A673 (cell line): ENCODE measurements at places on chromosomes 4 and X.

GRCh38 chr4:156633847-156634246 is 337.8 kb downstream of the PDGFC start:
- no peak for DNase-seq

DNA sequence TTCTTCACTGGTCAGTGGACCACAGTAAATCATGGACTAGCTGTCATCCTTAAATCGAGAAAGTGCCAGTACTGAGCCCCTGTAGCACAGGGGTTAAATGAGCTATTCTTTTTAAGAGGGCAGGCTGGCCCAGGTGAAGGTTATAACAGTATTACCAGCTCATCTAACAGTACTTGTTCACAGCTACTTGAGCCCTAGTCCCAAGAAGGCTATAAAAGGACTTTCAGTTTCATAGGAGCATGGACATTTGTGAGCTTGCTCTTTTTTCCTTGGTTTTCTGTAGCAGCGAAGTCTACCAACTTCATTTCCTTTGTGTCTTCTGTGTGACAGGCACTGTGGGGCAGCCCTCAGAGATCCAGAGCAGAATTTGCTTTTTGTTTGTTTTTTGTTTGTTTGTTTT is 61.0 kb downstream of the ARX start:
- DNase-seq, result no peak

DNA sequence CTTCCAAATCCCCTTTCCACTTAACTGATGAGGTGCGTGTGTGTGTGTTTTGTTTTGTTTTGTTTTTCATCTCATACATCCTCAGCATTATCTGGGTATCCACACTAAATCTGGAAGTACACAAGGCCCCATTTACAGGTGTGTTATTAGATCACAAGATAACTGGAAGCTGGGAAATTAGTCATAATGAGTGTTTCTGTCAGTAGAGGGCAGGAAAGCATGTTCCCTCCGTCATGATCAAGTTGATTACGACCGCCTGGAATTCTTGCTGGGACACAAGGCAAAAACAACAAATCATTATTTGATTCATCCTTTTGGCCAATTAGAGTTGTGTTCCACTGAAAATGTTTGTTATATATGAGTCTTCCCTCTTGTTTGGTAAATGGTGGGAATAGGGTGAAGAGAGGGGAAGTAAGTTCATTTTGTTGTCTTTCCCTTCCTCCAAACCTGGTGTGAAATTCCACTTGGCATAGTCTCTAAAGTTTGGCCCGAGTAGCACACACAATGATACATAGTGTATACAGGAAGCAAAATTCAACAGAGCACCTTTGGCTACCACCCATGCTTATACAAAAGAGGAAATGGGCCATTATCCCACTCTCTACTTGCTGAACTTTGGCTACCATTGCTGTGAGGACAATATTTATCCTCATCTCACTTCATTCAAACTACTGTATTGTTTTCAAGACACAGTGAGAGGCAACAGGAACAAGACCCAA is 33.3 kb upstream of the TLL1 start:
- DNase-seq, result no peak

DNA sequence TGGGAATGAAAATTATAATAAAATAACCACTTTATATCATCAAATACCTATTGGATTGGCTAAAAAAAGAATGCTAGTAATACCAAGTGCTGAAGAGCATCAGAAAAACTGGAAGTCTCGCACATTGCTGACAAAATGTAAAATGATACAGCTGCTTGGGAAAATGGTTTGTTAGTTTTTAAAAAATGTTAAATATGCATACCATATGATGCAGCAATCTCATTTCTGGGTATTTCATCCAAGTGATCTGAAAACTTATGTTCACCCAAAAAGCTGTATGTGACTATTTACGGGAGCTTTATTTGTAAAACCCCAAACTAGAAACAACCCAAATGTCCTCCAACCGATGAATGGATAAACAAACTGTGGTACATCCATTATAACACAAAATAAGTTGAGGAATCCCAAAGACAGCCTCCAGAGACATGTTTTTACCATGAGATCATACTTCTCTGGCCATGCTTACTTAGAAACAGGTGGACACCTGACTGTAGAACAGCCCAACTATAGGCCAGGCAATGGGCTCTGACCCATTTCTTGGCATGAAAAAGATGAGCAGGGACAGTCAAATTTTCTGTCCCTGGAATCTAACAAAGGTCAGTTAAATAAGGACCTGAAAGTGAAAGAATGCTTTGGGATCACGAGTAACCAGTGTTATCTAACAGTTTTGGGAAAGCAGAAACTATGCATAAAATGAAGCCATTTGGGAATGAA is 47.5 kb upstream of the FAM120C start:
- DNase-seq, result no peak
